ENCODE measurements at places on chromosomes 4 and X.

DNA sequence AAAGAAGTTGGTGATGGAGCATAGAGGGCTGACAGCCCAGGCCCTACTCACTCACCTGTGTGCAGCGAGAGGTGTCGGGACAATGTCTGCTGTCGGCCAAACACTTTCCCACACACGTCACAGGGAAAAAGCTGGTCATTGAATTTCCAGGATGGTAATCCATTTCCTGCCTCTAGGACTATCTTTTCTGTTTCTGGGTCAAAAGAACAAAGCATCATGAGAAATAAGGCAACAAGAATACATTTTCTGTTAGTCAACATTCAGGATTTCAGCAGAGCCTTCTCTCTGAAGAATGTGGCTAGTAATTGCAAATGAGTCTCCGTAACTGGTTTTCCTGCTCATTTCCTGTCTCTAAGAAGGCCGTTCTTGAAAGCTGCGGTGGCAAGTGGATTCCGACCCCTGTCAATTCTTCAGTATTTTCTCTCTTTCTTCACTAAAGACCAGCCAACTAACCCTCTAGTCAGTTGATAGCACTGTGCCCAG, 99.4 kb downstream of the C4orf51 start:
- DNase-seq = no peak

GRCh38 chr4:1466863-1467165, 60.6 kb upstream of the NKX1-1 start:
- no peak for DNase-seq

GRCh38 chrX:149007423-149007822, 497.7 kb downstream of the IDS start:
- DNase-seq = peak; percentile 32

- DNase-seq = no peak
These were observed 41.0 kb upstream of the UCP1 start for GRCh38 chr4:140609548-140610425.

GRCh38 chr4:47526281-47526680, 41.2 kb downstream of the ATP10D start:
- DNase-seq = no peak

DNA sequence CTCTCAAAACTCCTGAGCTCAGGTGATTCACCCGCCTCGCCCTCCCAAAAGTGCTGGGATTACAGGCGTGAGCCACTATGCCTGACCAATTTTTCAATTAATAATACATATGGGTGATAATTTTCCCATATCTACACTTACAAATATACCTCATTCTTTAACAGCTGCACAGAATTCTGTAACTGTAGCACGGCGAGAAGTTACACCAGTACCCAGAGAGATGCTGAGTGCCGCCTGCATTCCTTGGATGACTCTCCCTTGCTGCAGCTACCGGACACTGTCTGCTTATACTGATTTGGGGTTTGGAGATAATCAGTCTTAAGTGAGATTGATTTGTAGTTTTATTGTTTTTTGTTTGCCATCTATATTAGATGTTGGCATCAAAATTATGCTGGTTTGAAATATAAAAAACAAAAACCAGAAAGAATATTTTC, 5.8 kb downstream of the TIFA start:
- DNase-seq = no peak

DNA sequence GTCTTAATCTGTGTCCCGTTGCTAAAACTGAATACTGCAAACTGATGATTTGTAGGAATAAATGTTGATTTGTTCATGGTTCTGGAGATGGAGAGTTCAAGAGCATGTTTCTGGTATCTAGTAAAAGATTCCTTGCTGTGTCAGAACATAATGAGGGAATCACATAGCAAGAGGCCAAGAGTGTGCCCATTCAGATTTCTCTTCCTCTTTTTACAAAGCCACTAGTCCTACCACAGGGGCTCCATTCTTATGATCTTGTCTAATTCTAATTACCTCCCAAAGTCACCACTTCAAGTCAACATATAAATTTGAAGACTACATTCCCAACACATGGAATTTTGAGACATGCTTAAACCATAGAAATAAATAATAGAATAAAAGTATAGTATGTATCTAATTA, 608.8 kb upstream of the EPHA5 start:
- no peak for DNase-seq

GRCh38 chr4:17511509-17511949, 361 bp downstream of the QDPR start:
- DNase-seq = peak; percentile 64

- no peak for DNase-seq
These were observed 276.8 kb downstream of the ZNF674 start for GRCh38 chrX:46268412-46268811.
